ENCODE measurements at places on chromosomes 7 and 10.
A peak's percentile ranks its signal among the peaks of the same experiment; 100 is the strongest.

DNA sequence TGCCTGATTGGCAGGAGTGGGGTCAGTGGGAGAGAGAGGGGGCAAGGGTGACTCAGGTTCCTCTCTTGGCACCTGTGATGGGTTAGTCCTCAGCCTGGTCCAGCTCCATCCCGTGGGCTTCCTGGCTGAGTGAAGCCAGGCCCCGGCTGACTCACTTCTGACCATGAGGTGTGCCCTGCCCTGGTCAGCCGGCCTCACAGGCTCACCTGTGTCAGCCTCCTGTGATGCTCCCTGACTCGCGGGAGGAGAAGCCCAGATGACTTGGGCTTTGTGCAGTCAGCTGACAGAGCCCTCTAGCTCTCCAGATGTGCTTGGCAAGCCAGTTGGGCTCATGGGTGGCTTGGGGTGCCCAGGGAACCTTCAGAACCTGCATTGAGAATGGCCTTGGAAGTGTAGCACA, 16.0 kb upstream of the PPIF start:
- DNase-seq, result no peak

DNA sequence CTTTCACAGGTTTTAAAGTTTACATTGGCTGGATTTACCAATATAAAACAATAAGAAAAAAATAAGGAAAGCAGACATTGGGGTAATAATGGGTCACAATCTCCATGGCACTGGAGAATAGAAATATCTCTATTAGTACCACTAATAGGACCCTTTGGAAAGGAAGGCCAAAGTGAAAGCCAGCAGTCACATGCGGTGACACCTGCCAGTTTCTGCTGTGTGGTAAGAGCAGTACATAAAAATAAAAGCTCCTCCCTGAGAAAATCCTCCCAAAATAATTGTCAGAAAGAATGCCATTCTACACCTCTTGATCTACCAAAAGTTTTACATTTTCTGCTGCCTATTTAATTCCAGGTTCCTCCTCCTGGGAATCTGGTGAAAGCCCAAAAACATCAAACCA, 30.4 kb upstream of the SLC13A1 start:
- DNase-seq, result no peak

GRCh38 chr10:126062131-126063032, 166.0 kb downstream of the FANK1 start:
- DNase-seq, result no peak

DNA sequence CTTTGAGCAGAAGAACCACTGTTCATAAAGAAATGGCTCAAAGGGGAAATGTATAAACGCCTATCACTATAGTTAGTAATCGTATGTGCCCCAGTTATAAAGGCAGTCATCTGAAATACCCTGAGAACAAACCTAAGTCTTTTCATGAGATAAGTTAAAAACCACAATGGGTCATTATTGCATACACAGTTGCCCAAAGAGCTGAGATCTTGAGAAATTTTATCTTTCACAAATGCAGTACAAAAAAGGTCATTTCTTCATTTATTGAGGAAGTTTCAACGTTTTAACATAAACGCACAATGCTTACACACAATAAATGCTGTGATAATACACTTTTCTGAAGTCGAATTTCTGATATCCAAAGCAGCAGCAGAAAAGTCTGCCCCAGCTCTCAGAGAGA, 114.4 kb downstream of the MICU1 start:
- DNase-seq, result no peak

DNA sequence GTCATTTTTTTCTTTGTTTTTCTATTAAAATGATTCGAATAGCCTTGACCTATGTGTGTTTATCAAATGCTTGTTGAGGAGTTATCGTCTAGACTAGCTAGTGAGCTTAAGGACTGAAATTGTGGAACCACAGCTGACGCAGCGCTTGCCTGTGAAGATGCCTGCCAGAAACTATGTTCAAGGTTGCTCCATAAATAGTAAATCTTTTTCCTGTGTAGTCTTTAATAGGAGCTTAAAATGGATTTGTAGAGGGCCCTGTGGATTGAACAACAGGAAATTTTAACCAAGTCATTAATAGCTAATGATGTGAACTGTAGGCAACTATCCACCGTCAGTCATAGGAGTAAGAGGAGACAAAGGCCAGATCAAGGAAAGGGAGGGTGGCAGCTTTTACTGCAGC, 145.1 kb downstream of the GNAI1 start:
- no peak for DNase-seq

DNA sequence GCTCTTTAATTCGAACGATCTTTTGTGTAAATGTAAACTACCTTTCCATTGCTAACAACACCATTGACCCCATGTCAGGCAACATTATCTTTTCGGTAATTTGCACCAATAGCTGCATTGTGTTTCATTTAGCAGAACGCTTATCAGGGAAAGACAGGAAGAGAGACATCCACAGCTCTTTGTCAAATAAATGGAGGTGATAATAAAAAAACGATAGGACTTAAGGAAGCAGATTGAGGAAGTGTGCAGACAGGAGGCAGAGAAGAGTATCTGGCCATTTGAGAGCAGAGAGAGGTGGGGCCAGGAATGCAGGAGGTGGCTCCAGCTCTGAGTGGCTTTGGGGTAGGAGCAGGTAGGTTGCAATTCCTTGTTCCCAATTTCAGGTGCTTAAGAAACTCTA, 37.5 kb upstream of the ADARB2 start:
- no peak for DNase-seq

DNA sequence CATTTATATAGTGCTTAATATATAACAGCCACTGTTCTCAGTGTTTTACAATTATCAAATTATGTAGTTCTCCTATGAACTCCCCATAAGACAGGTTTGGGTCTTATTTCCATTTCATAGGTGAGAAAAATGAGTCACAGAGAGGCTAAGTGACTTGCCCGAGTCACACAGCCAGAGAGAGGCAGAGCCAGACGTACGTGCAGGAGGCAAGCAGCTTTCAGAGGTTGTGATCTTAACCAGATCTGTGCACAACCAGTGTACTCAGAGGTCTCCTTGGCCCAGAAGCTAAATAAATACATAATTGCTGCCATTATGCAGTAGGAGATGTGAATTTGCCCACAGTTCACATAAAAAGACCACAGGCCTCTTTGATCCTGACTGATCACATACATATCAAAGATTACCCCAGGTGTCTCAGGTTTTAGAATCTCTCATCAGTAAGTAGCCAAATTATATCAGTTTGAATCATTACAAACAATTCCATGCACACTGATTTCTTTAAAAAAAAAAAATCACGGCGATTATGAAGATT, 304.7 kb upstream of the AOAH start:
- no peak for DNase-seq

DNA sequence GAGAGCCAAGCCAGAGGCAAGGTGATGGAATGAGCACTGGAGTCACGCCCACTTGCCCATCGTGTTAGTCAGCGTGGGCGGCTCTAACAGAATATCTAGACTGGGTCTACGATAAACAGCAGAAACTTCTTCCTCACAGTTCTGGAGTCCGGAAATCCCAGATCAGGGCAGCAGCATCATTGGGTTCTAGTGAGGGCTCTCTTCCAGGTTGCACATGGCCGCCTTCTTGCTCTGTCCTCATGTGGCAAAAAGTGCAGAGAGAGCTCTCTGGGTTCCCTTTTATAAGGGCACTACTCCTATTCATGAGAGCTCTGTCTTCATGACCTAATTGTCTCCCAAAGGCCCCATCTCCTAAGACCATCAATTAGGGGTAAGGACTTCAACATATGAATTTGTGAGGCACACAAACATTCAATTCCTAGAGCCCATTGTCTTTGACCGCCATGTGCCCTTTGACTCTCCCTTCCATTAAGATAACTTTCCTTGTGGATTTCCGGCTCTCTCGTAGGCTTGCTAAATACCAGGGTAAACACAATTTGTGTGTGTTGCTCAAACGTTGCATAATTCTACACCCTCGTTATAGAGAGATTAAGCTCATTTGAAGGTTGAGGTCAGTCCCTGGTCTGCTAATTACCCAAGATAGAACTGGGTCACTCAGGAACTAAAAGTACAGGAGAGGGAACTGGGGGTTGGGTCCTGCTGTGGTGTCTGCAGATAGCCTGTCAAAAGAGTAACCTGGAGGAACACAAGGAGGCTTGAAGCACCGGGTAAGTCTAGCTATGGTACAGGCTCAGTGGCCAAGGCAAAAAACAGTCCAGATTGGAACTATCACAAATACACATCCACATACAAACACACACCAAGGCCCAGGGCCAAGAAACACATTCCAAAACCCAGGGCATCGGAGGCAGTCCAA, 28.7 kb upstream of the USP6NL start:
- no peak for DNase-seq

DNA sequence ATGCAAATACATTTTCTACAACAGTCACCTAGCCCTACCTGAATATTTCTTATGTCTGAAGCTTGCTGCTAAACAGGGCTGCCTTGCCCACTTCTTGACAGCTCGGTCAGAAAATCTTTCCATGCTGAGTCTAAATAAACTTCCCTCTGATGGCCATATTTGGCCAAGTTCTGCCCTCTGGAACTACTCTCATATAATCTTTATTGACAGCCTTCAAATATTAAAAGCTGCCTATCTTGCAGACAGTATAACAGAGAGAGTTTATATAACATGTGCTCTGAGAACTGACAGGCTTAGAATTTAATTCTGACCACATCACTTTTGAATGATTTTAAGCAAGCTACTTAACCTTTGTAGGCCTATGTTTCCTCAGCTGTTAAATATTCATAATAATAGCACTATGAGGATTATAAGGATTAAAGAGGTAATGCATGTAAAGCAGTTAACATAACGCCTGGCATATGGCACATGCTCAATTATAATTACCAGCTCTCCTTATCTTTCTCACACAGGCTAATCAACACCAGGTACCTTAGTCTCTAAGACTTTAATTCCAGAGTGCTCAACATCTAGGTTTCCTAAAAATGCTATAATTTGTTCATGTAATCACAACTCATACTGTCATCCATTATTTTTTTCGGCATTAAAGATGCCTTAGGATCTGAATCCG, 334.1 kb downstream of the HPSE2 start:
- DNase-seq, result no peak

GRCh38 chr7:125814100-125814499, 884.5 kb upstream of the POT1 start:
- DNase-seq, result no peak

GRCh38 chr7:19677180-19677579, 31.7 kb downstream of the POLR1F start:
- DNase-seq, result no peak

DNA sequence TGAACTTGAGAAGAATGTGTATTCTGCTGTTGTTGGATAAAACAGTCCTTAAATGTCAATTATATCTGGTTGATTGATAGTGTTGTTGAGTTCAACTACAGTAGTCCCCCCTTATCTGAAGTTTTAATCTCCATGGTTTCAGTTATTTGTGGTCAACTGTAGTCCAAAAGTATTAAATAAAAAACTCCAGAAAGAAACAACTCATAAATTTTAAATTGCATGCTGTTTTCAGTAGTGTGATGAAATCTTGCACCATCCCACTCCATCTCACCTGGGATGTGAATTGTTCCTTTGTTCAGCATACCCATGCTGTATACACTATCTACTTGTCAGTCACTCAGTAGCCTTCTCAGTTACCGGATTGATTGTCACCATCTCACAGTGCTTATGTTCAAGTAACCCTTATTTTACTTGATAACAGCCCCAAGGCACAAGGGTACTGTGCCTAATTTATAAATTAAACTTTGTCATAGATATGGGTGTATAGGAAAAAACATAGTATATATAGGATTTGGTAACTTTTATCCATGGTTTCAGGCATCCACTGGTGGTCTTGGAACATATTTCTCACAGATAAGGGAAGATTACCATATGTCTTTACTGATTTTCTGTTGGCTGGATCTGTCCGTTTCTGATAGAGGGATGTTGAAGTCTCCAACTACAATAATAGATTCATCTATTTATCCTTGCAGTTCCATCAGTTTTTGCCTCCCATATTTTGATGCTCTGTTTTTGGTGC, 57.1 kb downstream of the AOAH start:
- no peak for DNase-seq

DNA sequence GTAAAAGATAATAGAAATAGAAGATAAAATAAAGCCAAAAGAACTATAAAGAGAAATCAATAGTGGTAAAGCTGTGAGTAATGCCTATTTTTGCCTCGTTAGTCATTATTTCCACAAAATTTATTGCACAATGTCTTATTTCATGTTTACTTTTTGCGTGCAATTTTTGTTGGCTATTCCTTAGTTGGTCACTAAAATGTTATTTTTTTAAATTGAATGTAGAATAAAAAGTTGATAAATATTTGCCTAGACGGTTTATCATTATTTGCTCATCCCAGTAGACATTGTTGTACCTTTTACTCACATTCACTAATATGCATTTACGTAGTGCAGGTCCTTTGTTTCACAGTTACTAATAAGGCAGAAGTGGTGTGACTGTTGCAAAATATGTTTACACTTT, 227.8 kb upstream of the BMPER start:
- DNase-seq, result no peak

- no peak for DNase-seq
These were observed 7.8 kb upstream of the CCNY start for GRCh38 chr10:35328404-35329037.

GRCh38 chr7:1176891-1177373, 16.9 kb upstream of the ZFAND2A start:
- peak; percentile 75 for DNase-seq

GRCh38 chr10:3648170-3648569, 136.8 kb downstream of the KLF6 start:
- no peak for DNase-seq

GRCh38 chr7:100693312-100694097, 545 bp downstream of the GIGYF1 start:
- DNase-seq, result no peak

GRCh38 chr7:45211066-45211465, 53.5 kb downstream of the RAMP3 start:
- DNase-seq, result no peak

GRCh38 chr7:132592936-132593335, 16.7 kb upstream of the PLXNA4 start:
- DNase-seq, result no peak

- peak; percentile 51 for DNase-seq
These were observed 38.5 kb upstream of the MKRN1 start for GRCh38 chr7:140517546-140518369.

DNA sequence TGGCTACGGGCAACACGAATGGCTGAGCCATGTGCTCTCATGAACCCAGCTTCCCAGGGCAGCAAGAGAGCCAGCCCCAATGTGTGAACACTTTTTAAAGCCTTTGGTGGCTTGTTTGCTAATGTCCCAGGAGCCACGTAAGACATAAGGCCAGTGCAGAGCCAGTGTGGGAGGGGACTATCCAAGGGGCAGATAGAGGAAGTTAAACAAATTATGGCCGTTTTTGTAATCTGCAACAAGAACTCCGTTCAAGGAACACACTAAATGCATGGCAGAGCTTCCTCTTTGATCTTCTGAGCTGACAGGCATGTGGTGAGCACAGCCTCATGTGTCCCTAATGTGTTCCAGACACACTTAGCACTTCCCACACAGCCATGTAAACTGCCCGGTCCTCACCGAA, 133.3 kb downstream of the TEX36 start:
- DNase-seq, result no peak

GRCh38 chr7:121945480-121946236, 72.7 kb downstream of the PTPRZ1 start:
- no peak for DNase-seq

GRCh38 chr10:120598386-120598785, 141.4 kb downstream of the PLPP4 start:
- no peak for DNase-seq

GRCh38 chr10:88989824-88990383, 694 bp upstream of the FAS start:
- DNase-seq, result no peak
